ENCODE measurements at places on chromosomes 5 and 9. TPM values are rescaled to one million over a fixed set of nuclear protein-coding genes. Genes with fewer than 3 reads are reported as not detected.

C9orf153 gene
- total RNA-seq: not detected

PPP3R2 gene
- not detected for total RNA-seq

BAAT gene
- 1.3 TPM for total RNA-seq

SLCO6A1 gene
- total RNA-seq: not detected

CDH12 gene
- total RNA-seq: not detected

LCN2 gene
- not detected for total RNA-seq

DNA sequence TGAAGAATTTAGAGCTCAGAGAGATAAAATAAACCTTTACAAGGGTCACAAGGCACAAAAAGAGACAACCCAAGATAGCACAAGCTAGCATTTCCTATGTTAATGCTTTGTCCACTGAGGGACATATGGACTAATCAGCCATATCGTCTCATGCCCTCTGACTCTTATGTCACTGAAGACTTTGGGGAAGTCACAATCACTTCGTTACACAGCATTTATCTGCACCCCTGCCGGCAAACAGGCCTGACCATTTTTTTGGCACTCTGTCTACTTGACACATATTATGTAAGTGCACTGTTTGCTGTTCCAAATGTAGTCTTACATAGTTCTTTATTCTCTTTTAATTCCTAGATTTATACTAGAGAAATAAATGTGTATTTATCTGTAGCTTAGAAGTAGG, 13.9 kb upstream of the BNC2 start:
- no peak for DNase-seq

GRCh38 chr5:10635257-10635866, 71.5 kb downstream of the ANKRD33B start:
- no peak for DNase-seq

DNA sequence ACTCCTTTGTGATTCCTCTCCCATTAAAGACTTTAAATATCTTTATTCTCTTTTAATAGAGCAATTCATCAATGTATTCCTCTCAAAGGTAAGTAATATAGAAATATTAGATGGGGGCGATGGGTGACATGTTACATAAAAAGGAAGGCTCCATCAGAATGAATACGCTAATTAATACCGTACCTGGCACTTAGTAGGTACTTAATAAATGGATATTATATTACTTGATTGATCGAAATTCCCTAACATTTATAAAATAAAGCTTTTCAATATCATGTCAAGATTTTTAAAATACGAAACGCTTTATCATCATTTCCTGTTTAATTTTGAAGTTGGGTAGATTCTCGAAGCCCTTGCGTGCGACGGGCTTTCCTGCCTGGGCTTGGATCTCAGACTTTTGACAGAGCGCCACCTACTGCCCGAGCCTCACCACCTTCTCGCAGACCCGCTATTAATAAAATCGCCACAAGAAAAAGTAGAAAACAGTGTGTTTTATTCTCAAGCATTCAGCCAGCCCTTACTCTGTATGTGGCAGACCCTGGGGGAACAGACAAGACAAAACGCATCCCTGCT, 99.4 kb downstream of the C5orf15 start:
- DNase-seq: no peak

DNA sequence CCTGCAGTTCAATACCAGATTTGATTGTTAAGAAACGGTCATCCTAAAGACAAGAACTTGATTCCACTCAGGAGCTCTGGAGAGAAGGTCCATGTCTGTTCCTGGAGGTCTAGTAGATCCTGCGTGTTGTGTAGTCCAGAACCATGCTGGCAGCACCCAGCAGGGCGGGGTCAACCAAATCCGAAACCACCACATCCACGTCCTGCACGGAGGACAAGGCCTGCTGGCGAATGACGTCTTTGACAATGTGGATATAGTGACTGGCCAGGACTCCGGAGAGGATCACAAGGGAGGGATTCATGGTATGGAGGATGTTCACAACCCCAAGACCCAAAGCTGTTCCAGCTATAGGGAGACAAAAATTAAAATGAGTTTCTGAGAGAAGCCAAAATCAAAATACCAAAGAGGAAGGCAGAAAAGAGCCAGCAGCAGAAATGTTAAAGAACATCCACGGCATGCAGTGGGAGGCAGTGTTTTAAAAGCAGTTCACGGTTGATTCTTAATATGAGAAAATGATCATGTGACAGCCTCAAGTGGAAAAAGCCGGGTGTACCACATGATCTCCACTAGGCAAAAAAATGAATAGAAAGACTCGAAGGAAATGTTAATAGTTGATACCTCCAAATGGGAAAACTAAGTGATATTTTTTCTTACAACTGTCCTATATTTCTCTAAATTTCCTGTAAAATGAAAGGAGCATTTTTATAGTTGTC, 26.7 kb downstream of the CLTA start:
- DNase-seq: no peak

DNA sequence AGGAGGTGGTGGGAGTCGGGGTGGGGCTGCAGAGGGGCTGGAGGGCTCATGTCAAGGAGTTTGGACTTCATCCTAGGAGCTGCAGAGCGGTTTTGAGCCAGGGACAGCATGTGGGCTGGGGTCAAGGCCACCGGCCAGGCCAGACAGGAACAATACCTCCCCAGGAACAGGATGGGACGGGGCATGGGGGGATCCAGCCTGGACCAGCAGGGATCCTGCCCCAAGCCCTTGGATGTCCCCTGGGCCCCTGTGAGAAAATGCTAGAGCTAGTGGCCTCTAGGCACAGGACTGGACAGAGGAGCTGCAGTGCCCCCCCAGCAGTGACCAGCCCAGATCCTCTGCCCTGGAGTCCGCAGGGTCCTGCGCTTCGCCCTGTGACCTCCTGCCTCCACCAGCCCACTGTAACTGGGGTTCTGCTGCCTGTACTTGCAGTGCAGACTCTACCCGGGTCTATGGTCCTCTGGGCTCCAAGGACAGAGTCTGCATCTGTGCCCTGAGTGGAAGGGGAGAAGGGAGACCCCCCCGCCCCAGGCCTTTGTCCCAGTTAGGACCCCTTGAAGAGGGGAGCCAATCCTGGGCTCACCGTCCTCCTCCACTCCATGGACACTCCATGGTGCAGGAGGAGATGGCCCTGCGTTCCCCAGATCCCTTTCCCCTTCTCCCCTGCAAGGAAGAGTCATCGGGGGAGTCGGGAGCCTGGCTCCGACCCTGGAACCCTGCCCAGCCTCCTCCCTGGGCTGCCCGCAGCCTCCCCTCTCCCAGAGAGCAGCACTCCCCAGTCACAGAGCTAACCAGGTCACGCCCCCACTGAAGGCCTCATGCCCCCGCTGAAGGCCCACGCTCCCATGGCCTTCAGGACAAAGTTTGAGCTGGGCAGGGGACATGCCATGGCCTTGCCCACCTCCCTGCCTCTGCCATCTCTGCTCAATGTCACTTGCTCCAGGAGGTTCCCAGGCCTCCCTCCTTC, 3.0 kb upstream of the MXD3 start:
- peak; percentile 37 for DNase-seq

- DNase-seq: no peak
These were observed 51.7 kb downstream of the UBAP1 start for GRCh38 chr9:34230556-34230955.

GRCh38 chr5:68449380-68449779, 233.8 kb downstream of the PIK3R1 start:
- no peak for DNase-seq

DNA sequence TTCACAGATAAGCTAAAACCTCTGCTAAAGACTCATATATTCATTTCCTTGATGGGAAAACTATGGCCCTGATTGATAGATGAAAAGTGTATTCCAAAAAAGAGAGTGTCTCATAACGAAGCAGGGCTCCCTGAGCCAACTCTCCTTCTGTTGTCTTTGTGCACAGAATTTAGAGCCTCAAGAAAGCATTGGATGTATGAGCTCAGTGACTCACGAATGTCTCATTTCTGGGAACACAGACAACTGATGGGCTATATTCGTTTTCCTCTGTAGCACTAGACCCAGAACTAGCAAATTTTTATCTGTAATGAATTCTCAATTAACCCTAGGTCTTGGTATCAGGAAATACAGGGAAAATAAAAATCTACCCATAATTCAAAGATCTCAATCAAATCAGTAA, 88.4 kb downstream of the LMNB1 start:
- no peak for DNase-seq

- no peak for DNase-seq
These were observed 30.4 kb downstream of the ELL2 start for GRCh38 chr5:95931079-95931833.

- no peak for DNase-seq
These were observed 21.9 kb downstream of the ANKH start for GRCh38 chr5:14849516-14850294.

- DNase-seq: no peak
These were observed 15.0 kb downstream of the FAM193B start for GRCh38 chr5:177539411-177539810.

DNA sequence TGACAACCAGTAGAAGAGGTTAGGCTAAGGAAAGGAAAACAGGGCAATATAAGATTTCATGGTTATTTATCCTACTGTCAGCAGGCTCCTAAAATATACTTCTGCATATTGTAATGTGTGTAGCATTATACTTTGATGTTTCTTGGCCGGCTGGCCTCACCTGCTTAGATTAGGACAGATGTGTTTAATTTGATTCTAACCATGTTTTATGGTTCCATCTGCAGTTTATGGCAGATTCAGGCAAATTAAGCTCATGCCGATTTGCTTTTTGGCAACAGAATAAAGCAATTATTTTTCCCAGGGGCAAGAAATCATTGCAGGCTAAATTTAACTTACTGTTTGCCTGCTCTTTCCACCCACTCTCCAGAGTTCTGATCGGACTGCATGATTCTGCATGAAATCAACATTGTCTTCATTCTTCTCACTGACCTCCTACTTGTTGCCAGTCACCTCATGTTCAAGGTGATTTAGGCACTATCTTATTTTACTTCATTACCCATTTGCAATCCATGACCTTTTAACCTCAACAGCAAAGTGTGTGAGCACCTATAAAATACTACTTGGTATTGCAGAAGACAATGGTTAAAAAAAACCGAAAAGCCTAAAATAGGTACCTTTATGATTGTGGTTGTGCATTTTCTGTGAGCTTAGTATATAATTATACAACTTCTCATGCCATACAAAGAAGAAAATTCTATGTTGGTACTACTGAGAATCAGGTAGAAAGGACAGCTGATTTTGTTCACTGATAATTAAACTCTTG, 125.2 kb downstream of the EDIL3 start:
- no peak for DNase-seq

GRCh38 chr9:104287253-104287878, 193.3 kb downstream of the SMC2 start:
- no peak for DNase-seq

DNA sequence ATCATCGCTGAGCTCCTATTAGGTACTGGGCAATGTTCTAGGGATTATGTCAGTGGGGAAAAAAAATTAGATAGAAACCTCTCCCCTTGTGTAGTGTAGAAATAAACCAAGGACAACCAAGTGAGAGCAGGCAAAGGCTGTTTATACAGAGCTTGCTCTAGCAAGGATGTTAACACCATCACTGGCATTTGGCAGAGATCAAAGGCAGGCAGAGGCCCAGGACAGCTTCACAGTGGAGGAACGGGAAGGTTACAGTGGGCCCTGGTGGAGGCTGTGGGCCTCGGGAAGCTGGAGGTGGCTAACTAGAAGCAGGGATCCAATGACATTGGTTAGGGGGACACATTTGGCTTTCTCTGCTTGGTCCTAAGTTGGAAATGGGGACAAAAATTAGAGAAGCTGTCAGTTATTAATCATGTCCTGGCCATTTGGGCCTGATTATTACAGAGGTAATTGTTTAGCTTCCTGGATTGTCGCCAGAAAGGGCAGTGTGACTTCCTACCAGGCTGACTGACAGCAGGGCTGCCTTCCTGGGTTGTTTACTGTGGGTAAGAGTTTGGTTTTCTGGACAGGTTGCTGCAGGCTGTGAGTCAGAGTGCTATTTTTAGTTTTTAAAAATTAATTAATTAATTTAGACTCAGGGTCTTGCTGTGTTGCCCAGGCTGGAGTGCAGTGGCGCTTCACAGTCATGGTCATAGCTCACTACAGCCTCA, 259.3 kb downstream of the ROR2 start:
- DNase-seq: no peak

DNA sequence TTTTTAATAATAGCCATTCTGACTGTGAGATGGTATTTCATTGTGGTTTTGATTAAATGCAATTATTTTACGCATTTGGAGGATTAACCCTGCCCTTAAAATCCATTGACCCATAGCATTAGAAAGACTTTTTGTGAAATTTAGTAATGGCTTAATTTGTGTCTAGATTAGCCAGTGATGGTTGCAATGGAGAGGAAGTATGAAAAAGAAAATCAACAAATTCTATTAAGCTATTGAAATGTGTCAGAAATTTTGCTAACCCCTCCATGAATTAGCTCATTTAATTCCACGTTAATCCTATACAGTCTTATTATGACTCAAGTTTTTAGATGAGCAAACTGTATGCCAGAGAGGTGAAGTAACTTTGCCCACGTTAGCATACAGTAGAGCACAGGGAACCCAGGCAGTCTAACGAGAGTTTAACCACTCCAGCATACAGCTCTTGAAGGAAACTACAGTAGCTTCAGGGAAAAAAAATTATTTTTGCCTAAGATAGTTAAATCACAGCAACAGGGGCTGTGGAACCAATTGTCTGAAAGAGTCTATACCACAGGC, 158.2 kb upstream of the PPP2R2B start:
- no peak for DNase-seq

GRCh38 chr5:149128023-149128875, 13.0 kb upstream of the ABLIM3 start:
- peak; percentile 48 for DNase-seq

DNA sequence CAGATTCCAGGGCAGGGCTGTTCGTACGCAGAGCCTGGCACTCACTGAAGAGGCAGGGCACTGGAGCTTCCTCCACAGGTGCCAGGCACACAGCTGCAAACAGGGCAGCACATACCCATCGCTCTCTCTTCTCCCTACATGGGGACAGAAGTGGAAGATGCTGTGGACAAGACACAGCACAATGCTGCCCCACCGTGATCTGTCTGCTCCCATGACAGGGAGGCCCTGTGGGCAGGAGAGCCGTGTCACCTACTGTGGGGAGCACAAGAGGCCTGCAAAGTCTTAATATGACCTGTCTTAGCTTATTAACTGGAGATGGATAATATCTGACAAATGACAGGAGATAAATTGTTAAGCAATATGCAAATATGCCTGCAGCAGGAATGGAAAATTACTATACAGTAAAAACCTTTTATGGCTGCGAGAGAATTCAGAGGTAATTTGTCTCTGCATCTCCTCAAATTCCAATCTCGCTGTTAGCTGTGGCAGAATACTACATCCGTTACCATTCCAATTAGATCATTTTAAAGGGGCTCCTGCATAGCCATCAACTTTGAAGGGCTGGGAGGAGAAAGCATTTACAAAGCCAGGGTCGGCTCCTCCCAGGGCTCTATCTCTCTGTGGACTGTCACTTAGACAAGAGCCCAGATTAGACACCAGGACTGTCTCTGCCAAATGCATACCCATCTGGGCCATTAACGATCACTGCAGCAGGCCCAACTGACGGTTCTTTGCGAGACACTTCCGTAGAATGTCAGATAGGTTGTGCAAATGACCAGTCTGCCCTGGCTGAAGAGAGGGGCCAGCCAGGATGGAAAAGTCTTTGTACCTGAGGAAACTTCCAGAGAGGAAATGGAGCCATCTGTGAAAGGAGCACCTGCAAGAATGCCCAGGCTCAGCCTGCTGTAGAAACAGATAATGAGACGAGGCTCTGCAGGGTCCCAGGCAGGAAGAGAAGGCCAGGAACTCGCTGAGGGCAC, 90.7 kb upstream of the FSTL4 start:
- peak; percentile 12 for DNase-seq
